ENCODE measurements at places on chromosomes 11 and 22.

DNA sequence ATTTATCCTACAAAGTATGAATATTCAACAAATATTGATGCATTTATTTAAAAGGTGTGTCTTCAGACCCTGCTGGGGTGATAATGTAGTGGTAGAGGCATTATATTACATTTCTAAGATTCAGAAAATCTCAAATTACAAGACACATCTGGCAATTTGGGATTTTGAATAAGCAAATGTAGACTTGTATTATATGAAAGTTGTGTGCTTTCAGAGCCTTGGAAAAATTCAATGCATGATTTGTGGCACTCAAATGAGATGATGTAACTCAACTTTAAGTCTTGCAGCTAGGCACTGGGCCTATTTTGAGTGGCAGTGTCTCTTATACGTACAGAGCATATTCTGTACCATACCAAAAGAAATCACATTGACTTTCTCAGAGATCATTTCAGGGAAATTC is 214.4 kb downstream of the ETS1 start:
- no peak for DNase-seq

DNA sequence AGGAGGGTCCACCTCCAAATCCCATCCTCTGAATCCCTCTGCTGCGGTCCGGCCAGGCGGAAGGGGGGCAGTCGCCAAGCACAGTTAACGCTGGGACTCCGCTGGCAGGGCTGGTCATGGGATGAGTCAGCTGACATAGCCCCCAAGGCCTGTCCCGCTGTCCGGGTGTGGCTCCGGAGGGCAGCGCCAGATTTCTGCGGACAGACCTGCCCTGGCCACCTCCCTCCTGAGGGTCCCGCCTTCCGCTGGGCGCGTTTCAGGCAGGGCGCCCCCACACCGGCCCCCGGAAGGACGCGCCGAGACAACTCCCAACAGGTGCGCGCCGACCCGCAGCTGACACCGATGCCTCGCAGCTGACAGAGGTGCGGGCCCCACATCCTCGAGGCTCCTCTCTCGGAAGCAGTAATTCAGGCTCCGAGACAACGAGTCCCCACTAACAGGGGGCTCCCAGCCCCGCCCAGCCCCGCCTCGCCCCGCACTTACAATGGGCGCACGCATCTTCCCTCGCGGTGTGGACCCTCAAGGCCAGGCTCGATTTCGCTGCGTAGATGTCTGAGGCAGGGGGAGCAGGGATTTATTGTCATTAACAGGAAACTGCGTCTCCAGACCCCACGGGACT is 607 bp downstream of the PLAAT3 start:
- peak; percentile 59 for DNase-seq

- DNase-seq: no peak
Measured at GRCh38 chr22:19064354-19065054, 57.7 kb downstream of the DGCR2 start.

DNA sequence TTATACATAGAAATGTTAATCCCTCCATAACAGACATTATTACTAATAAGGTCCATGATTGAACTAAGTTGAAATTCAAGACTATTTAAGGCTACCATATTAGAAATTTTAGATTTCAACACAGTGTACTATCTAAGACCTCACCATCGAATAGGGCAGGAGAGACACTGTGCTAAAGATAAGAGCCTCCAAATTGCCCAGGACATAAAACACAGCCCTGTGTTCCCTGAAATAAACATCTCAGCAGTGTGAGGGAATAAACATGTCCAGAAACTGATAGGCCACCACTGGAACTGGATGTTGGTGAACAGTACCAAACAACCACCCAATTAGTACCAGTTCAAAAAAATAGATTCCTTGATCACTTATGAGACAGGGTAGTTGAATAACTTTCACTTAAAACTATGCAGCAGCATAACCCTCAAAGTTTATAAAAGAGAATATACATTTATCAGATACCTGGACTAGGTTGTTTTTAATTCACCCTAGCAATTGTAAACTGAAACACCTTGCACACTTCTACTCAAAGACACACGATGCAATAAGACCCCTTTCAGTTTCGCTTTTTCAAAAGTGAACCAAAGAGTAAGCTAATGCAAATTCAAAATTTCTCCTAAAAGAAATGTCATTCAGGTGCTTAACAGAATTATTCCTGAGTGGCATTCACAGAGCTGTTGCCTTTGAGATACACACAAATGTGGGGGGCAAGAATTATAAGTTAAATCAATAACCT is 34.3 kb downstream of the USP28 start:
- DNase-seq: peak; percentile 37

GRCh38 chr11:304915-305843 is 2.4 kb upstream of the IFITM2 start:
- peak; percentile 74 for DNase-seq

- peak; percentile 52 for DNase-seq
Measured at GRCh38 chr11:14974515-14975251, 2.5 kb upstream of the CALCA start.

GRCh38 chr11:7286178-7286577 is 34.5 kb downstream of the SYT9 start:
- DNase-seq: no peak

DNA sequence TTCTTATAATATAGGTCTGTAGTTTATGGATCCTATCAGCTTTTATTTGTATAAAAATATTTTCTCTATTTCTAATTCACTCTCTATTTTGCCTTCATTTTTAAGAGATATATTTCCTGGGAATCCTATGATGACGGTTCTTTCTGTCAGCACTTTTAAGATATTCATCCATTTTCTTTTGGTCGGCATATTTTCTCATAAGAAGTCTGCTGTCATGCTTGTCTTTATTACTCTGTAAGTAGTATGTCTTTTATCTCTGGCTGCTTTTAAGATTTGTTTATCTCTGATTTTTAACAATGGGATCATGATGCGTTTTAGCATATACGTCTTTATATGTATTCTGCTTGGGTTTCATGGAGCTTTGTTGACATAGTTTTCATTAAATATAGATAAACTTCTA is 175.5 kb downstream of the SNX19 start:
- DNase-seq: no peak

GRCh38 chr22:19118329-19118880 is 3.8 kb downstream of the DGCR2 start:
- peak; percentile 90 for DNase-seq

DNA sequence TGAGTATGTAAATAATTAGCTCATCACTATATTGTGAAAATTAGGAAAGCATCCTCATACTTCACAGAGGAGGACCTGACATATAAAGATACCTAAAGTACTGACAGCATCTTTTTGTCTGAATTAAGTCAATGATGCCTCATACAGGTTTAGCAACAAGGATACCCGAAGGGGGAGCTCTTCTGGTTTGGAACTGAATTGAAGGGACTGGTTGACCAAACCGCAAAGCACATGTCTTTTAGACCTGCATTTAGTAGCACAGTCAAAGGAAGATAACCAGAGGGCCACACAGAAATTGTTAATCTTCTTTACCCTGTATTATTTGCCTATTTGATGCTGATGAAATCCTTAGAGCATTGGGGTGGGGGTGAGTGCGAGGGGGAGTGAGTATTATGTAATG is 12.9 kb upstream of the WT1 start:
- DNase-seq: peak; percentile 49

GRCh38 chr11:13760115-13760514 is 91.6 kb downstream of the FAR1 start:
- DNase-seq: no peak

DNA sequence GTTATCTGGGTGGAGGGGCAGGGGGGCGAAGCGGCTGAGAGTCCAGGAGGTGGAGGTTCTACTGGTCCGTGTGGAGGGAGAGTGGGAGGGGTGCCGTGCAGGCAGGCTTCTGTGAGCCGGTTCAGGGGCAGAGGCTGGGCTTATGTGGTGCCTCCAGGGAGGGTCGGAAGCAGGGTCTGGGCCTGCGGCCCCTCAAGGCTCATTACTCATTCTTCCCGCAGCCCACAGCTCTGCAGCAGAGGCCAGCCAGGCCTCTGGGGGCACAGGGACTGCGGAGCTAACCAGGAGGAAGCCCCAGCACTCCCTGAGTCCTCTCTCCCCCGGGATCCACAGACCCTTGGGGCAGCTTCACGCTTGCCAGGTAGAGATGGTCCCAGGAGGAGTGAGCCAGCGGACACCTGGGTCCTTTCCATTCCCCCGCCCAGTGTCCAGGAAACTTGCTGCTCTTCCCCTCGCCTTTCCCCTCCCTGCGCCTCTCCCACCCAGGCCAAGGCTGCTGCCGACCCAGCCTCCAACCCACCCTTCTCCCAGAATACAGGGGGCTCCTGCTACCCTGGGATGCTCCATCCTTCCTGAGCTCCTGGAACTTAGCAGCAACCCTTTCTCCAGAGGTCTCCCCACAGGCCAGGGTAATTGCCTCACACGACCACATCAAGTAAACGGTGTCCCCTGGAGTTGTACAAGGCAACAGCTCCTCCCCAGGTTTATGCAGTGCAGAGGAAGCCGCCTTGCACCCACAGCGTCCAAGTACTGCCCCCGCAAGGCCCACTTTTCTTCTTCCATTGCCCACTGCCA is 6.3 kb downstream of the NRXN2 start:
- no peak for DNase-seq

DNA sequence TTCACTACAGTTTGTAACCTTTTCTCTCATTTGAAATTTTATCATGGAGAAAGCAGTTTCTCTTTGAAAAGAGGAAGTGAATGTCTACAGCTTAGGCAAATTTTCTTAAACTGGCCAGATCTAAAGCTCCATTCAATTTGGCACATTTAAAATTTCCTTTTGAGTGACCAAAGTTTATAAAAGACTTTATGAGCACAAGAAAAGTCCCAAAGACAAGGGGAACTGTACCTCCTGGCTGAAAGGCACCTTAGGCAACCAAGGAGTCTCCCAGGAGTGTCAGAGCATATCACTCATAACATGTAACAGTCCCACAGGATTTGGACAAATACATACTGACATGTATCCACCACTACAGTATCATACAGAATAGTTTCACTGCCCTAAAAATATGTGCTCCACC is 41.3 kb downstream of the NARS2 start:
- DNase-seq: peak; percentile 28

DNA sequence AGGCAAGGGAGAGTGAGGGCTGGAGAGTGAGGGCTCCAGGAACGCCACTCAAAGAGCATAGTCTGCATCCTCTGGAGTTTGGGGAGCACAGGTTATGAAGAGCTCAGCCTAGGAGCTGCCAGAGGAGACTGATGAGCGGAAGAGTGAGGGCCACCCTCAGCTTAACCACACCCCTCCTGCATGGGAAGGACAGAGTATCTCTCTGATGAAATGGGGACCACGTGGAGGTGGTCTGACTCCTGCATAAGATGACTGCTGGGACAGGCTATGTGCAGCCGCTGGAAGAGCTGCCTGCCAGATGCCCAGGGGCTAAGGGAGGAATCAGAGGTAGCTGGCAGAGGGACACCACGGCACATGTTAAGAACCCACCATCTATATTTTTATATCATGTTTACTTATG is 162.9 kb upstream of the POU2AF2 start:
- DNase-seq: no peak

DNA sequence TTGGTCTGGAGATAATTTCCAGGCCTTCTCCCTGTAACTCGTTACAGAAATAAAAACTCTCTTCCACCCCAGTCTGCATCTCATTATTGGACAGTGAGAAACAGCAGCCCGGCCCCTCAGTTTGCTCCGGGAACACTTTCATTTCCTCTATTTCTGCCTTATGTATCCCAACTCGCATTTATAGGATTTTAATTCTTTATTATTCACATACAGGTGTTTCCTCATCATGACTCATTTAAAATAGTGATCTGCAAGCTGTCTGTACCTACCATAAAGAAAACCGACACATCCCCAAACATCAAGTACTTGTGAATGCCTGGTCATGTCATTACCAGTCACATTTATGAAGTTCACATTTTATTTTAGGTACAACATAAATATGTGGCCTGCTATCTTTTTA is 42.8 kb downstream of the PIWIL3 start:
- no peak for DNase-seq

- peak; percentile 0 for DNase-seq
Measured at GRCh38 chr11:42013656-42014201, 554.3 kb upstream of the LRRC4C start.
